ENCODE measurements at places on chromosomes 3 and 15.

- peak; percentile 16 for DNase-seq
Observed at GRCh38 chr3:156483961-156484787, 70.7 kb downstream of the SSR3 start.

GRCh38 chr3:66107855-66108254 lies 69.1 kb upstream of the MAGI1 start:
- no peak for DNase-seq

- no peak for DNase-seq
Observed at GRCh38 chr3:77529522-77529921, 489.6 kb downstream of the ROBO2 start.

DNA sequence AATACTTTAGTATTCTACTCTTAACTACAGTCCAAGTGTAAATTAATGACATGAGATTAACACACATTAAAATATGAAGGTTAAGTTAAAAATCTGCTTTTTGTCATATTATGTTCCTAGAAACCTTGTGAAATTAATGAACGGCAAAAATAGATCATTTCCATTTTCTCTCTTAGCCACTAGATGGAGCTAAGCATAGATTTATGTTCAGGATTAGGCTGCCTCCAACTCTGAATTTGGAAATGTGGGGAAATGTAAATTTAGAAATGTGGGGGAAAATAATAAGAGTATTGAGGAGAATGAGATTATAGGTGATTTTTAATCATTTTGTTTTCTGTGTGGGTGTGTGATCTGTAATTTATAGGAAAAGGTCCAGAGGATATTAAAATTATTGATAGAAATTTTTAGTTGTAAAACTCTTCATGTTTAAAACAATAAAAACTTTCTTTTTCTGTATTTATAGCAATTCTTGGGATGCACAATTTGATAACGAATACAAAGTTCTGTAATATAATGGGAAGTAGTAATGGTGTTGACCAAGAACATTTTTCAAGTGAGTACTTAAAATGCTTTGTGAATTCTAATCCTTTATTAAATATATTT lies 59.2 kb downstream of the TMOD3 start:
- DNase-seq, result no peak

DNA sequence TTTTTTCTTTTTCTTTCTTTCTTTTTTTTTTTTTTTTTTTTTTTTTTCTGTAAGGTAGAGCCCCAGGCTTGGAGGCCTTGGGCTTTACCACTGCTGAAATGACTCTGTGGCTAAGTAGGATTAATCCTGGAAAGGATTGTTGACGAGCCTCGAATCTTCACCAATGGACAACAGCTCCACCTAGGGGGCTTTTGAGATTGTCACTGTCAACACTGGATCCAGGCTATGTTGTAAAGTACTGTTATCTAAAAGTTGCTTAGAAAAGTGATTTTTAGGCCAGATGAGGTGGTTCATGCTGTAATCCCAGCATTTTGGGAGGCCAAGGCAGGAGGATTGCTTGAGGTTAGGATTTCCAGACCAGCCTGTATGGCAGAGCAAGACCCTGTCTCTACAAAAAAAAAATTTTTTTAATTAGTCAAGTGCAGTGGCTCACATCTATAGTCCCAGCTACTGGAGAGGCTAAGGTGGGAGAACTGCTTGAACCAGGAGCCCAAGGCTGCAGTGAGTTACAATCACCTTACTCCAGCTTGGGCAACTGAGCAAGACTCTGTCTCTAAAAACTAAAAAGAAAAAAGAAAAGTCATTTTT lies 41.6 kb downstream of the KLHL18 start:
- DNase-seq, result peak; percentile 34

DNA sequence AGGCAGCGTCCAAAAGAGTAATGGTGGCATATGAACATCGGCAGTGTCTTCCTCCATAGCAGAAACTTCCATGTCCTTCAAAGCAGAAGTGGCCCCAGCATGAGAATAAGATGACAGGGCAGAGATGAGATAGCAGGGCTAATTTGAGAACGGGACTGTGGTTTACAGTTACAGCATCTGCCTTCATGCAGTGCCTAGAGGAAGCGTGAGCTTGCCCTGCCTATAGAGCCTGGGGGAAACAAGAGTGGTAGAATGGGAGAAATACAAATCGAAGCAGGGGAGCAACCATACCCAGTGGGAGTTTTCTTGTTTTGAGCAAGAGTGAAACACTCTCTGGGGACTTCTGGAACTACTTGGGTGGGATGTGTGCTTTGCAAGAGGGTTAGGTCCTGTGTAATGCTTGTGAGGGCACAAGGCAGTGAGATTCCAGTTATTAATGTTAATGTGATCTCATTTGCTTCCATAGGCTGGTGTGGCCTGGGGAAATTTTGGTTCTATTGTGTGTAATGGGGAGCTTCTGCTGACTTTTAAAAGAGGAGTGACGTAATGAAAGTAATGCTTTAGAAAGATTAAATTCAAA lies 616.9 kb downstream of the ZIC1 start:
- no peak for DNase-seq

Measured in stimulated activated CD8-positive, alpha-beta memory T cell treated with anti-CD3 and anti-CD28 coated beads, Interleukin-12 subunit alpha, Interleukin-12 subunit beta, amount 100 ng/mL, for 1 hour (primary cell).